NCI-H524 (cell line): ENCODE measurements at places on chromosomes 3 and 15.

DNA sequence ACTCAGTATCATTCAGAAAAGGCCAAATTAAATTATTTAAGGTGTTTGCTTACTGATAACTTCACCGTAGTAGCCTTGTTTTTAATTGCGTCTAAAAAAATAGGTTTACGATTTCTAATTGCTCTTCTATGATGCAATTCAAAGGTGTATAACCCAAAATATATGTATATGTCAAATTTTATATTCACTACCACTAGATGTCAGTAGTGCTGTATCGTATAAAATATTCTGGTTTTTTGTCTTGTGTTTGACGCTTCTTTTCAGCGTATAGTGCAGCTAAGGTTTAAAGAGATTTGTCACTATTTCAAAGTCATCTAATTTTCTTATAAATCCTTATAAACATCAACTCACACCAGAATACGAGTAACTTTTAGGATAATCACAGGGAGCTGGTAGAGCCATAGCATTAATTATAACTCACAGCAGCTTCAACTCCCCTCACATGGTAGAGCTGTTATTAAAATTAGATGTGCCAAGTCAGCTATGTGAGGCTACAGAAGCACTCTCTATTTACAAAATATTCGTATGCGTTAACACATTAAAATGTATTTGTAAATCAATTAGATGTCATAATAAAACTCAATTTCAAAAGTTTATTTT lies 3.5 kb downstream of the PFN2 start:
- DNase-seq = peak; percentile 69

DNA sequence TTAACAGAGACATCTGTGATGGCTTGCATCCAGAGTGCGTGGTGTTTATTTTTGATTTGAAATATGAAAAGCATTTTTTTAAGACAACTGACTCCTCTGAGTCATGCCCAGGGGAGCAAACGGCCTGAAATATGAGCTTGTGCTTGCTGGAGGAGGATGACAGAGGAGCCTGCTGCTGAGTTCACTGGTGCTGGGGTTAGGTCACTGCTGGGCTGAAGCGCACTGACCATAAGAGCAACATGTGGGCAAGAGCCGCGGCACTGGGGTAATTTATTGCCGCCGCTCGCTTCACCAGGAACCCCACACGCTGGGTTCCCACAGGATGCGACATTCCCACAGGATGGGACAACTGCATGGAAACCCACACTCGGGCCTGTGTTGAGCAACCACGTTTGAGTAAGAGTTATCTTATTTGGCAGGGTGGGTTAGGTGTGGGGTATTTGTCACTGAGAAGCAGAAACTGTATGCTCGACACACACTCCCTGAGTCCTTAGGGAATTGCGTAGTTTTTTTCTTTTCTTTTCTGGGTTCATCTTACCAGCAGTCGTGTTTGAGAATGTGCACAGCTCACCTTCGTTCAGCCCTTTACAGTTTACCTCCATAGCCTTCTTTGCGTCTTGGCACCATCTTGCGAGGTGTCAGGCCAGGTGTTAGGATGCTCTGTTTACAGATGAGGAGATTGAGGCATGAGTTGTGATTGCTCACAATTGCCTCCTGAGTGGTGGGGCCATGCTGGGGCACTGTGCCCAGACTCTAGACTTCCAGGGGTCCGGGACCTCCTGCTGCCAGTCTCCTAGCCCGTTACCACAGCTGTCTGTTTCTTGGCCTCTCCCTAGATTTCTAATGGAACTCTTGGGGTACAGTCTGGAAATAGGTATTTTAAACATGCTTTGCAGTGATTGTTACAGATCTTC lies 60.4 kb downstream of the SMAD3 start:
- DNase-seq = no peak

DNA sequence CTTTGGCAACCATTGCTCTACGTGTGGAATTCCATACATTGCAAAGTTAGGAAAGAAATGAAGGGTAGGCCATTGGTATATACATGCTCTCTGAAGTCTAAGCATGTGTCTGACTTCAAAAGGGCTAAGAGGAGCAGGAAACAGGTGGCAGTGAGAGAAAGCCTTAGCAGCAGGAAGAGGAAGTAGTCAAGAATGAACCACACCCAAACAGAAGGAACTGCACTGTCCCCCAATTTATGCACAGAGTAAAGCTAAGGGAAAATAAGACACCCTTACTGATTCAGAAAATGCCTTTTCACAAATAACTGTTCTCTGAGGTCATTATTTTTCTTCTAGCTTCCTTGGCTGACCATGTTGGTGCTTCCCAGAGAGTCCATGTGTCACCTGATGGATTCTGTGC lies 575.4 kb downstream of the NTRK3 start:
- DNase-seq = no peak

DNA sequence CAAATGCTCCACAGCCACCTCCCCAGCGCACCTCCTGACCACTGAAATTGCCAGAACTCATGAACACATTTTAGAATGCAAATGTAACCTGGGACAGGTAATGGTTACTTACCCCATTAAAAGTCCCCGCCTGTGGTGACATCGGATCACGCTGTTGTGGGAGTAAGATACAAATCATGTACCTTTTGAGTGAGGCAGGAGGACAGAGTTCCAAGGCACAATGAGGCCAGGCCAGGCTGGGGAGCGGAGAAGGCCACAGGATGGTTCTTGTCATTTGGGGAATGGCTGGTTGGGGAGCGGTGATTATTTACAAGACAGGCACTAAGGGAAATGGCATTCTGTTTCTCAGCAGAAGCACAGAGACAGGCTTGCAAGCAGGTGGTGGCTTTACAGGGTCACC lies 490.0 kb downstream of the EDEM1 start:
- peak; percentile 76 for DNase-seq

GRCh38 chr15:98628216-98628615 lies 20.1 kb upstream of the IGF1R start:
- no peak for DNase-seq

DNA sequence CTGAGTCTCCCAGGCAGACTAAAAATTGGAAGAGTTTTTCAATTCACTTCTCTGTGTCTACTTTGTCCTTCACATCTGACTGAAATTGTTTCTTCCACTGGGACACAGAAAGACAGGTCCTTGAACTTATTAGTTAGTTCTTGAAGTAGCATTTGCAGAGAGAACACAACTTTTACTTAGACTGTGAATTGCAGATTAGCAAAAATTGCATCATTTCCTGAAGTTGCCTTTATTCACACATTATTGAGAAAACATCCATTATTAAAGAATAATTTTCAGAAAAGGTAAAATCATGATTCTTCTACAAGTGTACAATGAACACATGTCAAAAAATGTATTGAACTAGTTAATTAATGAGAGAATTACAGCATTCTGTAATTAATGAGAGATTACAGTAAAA lies 1.4 kb upstream of the COMMD2 start:
- DNase-seq = no peak

- DNase-seq = peak; percentile 32
Measured at GRCh38 chr3:62755285-62755684, 119.9 kb downstream of the CADPS start.

- no peak for DNase-seq
Measured at GRCh38 chr3:181622365-181622764, 89.4 kb upstream of the SOX2 start.

DNA sequence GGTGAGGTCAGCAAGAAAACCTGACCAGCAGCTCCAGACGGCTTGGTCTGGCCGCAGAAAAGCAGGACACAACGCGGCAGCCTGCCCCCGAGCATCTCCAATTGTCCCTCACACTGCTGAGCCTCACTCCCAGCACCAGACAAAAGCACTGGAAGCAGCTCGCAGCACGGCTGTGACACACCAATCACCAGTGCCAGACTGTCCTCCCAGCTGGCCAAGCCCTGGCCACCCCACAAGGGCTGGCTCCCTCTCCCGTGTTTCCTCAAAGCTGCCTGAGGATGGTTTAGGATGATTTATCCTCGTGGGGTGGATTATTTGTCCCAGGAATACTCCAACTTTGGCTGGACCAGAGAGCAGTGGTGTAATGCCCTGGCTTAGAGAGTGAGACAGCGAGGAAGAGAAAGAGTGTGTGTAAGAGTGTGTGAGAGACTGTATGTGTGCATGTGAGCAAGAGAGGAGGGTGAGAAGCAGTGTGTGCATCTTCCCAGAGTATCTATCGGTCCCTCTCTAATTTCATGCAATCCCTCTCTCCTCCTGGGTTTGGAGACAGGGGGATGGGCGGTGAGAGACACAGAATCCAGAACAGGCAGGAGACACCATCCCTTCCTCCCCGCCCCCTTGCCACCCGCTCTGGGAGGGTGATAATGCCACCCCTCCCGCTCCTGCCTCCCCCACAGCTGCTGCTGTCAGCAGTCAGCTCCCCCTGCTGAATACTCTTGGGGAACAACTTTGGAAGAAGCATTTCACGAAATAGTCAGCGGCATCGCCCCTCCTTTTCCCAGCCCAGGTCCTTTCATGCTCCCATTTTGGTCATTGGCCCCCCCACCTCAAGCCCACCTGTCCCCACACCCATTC lies 34.2 kb downstream of the SEMA5B start:
- peak; percentile 91 for DNase-seq

GRCh38 chr15:60444289-60444912 lies 34.5 kb downstream of the ICE2 start:
- DNase-seq = no peak

- no peak for DNase-seq
Measured at GRCh38 chr3:111846717-111847116, 12.3 kb upstream of the PHLDB2 start.

- no peak for DNase-seq
Measured at GRCh38 chr3:13500133-13500885, 20.2 kb downstream of the HDAC11 start.

- peak; percentile 89 for DNase-seq
Measured at GRCh38 chr15:52295421-52296001, at the start of gene MYO5C. MYO5C (minus strand) TSS chr15:52295804; CDS start chr15:52295636, 168 bp downstream.

DNA sequence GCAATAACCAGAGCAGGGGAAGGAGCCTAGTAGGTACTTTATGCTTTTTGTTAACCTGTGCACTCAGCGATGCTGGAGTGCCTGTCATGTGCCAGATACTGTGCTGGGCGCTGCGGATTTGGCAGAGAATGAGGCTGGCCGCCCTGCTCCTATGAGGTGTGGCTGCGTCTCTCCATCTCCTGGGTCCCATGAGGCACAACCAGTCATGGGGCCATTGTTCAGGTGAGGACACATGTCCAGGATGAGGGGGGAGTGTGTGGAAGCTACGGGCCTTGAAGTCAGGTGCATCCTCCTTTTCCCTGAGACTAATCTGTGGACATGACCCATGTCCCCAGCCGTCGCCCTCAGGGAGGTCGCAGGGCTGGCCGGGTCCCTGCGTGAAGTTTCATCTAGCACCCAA lies 963 bp upstream of the TXNRD3 start:
- DNase-seq = no peak

GRCh38 chr15:35047528-35047927 lies 37.6 kb downstream of the NANOGP8 start:
- no peak for DNase-seq
